NCI-H226 (cell line): ENCODE measurements at places on chromosomes 4 and X.

- no peak for DNase-seq
Observed at GRCh38 chr4:88653371-88653946, 44.2 kb downstream of the NAP1L5 start.

DNA sequence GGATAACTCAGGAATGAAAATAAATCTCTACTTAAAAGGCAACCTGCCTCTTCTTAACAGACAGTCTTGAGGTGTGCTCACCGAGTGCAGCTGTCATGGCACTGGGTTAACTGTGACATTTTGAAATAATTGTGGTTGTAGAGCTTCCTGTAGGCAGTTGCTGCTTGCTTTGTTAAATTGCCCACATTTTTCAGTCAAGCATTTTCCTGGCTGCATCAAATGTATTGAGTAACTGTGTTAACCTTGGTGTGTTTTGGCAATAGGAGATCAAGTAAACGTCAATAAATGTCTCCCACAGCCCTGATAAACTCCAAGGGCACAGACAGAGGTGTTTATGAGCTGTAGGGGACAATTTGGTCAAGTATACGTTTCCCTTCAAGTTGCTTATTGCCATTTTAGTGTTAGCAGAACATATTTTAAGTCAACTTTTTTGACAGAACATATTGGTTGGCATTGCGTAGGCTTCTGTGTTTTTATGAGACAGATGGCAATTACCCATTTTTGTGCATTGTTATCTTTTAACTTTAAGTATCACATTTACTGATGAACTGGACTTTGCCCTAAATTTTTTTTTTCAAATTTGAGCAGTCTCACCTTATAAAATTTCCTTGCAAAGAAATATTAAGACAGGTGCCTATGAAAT is 527.4 kb downstream of the C4orf33 start:
- DNase-seq: no peak

DNA sequence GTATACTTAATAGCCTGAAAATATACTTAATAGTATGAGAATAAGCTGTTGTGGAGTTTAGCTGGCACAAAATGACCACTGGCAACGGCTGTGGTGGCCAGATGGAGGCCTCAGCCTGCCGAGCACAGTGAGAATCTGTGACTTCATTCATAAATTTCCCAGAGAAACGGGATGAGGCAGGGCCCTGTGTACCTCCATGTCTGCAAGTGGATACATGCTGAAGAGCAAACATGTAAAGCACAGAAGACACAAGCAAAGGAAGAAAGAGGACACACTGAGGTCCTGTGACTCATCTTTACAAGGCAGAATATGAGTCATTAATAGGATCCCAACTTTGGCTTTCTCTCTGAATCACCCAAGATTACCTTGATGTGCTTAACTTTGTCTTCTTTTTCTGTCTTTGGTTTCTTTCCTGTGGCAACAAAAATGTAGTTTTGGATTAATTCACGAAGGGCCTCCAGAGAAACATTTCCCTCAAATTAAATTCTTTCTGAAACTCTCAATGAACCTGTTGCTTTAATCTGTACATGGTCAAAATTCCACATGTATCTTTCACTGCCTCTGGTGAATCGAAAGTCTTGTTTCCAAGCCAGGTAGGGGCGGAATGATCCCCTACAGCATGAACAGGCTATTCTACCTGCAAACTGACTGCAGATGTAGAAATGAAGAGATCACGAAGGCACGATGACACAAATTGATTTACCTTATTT is 56.4 kb downstream of the IRF2 start:
- DNase-seq: peak; percentile 68

- DNase-seq: peak; percentile 62
Observed at GRCh38 chrX:23883737-23884354, 23.9 kb downstream of the APOO start.
